ENCODE measurements at places on chromosomes 1 and 21.

- DNase-seq = no peak
Measured at GRCh38 chr1:203354246-203354645, 3.3 kb upstream of the FMOD start.

- no peak for DNase-seq
Measured at GRCh38 chr1:19534281-19534680, 48.9 kb upstream of the CAPZB start.

GRCh38 chr1:202016022-202016810, 5.8 kb downstream of the ELF3 start:
- DNase-seq = no peak

DNA sequence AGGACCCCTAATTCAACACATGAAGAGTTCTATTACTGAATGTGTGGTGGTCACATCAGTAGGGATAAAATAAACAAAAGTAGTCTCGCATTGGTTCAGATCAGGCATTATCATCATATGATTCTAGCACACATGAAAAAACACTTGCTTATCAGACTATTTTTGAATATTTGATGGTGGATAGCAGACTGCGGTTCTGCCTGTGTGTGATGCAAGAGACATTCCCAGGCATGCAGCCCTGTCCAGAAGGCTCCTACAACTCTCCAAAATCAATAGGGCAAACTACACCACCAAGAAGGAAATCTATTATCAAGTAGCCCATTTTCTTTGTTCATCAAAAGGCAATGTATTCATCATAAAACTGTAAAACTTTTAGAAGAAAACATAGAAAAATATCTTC, 304.7 kb downstream of the DUSP10 start:
- no peak for DNase-seq

DNA sequence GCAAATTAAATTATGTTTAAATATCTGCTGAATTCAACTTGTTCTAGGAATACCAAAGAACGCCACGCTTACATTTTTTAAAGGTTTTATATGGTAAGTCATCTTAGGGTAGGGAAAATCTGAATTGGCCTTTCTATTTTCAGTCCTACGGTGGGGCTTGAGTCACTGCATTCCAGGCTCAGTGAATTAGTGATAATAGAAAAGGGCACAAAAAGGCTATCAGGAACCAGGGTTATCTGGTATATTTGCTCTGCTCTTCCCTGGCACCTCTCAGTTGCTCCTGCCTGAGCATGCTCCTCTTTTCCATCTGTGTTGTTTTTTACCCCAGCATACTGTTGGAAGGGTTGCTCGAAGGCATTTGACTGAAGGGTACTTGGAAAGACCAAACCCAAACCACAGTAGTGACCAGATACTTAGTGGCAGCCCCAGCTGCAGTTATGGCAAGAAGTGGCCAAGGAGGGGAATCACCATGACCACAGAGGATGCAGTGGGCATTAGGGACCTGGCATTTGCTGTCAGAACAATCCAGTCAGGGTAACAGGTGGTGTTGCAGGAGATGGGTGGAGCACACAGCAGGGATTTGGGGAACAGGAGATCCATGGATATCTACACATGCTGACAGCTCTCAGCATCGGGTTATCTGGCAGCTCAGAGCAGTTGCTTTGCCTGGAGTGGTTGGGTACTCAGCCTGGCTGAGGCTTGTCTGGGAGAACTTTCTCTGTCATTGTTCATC, 2.3 kb downstream of the OVAAL start:
- DNase-seq = no peak

GRCh38 chr1:53549781-53550180, 90.6 kb downstream of the DMRTB1 start:
- no peak for DNase-seq

DNA sequence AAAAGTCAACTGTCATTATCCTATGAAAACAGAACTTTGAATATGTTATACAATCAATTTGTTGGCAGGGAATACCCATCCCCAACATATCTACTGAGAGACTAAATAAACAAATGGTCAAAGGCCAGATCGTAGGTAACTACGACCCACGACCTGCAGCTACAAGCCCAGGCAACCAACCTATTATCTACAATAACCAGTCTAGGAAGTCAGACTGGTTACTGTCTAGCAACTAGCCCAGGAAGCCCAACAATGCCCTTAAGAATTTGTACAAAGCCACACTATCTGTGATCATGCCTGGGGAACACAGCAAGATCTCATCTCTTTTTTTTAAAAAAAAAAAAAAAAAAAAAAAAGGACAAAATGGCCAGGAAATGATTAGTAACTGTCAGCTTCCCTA, 58.7 kb downstream of the SMYD3 start:
- DNase-seq = no peak

GRCh38 chr1:156591181-156591431, 470 bp upstream of the NAXE start:
- DNase-seq = no peak

- peak; percentile 1 for DNase-seq
Measured at GRCh38 chr1:175725684-175726083, 17.7 kb downstream of the TNR start.

DNA sequence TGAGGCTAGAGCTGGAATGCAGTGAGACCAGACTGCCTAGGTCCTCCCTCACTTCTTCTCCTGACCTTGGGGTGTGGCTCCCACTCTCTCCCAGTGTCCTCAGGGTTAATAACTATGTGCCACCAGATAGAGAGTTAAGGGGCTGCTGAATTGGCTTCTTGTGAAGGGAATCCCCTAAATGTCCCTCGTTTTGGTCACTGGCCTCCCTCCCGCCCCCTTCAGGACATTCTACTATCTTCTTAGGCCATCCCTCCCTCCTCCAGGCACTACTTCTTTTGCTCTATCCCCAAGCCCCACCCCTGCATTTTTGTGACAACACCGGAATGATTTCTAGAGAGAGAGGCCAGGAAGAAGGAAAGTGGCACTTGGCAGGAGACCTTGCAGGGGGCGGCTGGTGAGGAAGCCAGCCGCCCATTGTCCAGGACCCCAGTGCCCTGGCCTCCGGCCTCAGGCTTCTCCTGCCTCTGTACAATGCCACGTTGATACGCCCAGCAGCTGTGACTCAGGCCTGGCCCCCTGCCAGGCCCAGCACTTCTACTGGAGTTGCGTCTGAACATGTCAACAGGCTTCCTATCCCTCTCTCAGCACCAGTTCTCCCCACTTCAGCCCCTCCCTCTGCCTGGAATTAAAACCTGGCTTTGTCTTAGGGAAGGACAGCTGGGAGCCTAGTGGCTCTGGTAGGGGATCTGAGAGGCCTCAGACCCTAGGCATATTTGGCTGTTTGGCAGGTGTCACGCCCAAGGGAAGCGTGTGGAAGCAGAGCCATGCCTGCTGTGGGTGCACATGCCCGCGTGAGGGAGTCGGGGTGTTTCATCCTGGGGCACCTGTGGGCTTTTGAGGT, 9.1 kb downstream of the LMNA start:
- DNase-seq = peak; percentile 76

DNA sequence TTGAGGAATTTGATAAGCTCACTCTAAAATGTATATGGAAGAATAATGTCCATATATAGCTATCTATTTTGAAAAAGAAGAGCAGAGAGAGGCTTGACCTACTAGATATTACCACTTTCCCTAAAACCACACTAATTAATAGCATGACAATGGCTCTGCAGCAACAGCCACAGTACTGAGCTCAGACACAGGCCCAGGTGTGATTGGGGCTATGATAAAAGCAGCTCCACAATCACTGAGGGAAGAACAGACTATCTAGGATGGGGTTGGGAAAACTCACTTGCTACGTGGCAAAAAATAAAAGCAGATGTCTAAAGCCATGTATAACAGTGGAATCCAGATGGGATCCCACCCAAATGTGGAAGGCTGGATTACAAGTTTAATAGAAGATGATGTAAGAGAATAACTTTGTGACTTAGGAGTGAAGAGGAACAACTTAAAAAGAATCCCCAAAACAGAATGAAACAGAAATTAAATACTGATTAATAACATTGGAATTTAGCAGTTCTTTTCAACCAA, 80.8 kb upstream of the RAB4A start:
- DNase-seq = no peak
